Activated naive CD8-positive, alpha-beta T cell treated with anti-CD3 and anti-CD28 coated beads, Interleukin-2, amount 50 U/mL, for 24 hours (primary cell): ENCODE measurements at places on chromosomes 11 and 22.

- DNase-seq = no peak
Observed at GRCh38 chr22:46250783-46251125, 661 bp upstream of the CDPF1 start.

DNA sequence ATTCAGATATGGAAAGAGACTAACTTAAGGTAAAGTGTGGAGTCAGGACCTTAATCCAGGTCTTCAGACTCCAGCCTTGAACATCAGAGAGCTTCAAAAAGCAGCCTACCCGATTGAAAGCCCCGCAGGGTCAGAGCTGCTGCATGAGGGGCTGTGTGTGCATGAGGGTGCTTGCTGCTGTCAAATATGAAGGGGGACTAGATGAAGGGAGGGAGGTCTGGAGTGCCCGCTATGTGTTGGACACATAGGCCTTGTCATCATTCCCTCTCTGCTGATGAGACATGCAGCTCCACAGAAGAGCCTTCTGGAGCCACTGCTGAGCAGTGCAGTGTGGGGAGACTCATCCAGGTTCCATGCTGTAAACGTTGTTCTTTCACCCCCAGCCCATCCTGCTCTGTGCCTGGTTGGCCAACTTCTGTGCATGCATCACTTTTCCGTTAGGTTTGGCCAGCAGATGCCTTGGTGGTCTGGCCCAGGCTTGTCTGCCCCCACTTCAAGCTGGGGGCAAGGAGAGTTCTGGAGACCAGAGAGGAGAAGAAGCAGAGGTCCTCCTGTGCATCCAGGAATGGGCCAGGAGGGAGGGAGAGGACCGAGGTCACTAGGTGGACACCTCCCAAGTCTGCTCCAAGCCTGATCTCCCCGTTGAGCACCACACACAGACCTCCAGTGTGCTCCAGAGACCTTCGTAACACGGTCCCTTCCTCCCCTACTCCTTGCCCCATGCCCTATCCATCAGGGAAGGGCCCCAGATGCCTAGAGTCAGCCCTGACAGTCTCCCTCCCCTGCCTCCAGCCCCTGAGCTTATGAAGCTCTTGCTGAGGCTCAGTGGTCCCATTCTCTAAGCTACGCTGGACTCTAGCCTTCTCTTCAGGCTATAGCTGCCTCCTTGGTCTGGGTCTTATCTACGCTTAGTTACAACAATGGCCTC, 32.0 kb downstream of the LRRC32 start:
- no peak for DNase-seq

DNA sequence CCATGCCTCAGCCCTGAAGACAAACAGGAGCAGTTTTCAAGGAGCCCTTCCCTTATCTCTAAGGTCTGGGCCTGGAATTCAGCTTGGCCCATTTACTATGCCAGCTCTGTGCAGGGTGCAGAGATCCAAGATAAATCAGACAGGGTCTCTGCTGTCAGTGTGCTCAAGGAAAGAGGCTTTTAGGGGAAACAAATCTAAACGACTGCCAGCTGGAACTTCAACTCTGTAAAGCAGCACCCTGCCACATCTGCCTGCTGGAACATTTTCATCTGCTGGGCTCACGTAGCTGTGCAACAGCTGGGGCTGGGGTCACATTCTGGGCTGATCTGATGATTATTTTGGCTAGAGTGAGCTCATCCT, 19.8 kb upstream of the EHF start:
- DNase-seq = no peak

DNA sequence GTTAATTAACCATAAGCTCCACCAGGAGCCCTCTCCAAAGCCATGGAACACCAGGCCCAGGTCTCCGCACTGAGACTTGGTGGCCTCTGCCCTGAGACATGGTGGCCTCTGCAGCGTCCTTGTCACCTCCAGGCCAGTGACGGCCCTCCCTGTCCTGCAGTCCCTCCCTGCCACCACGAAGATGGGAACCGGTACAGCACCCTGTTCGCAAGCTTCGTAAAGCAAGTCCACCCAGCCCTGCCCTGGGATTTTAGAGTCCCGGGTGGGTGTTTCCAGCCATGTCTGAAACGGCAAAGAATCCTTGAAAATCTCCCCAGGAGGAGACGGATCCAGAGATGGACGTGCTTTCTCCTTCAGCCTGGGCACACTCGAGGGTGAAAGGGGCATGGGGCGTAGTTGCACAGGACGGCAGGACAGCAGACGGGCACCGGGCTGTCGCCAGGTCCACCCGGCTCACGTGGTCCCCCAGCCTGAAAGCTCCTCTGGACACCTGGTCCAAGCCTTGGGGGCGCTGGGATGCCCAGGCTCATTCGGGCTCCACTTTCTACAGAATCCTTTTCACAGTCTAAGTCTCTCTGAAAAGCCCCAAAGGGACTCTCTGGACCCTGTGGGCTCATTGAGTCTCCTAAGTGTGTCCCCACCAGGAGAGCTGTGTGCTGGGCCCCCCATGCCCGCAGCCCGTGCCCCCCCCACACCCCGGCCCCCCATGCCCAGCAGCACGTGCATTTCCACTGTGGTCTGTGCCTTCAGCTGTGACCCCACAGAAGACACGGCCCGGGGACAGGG, 456.2 kb downstream of the BRD1 start:
- no peak for DNase-seq

DNA sequence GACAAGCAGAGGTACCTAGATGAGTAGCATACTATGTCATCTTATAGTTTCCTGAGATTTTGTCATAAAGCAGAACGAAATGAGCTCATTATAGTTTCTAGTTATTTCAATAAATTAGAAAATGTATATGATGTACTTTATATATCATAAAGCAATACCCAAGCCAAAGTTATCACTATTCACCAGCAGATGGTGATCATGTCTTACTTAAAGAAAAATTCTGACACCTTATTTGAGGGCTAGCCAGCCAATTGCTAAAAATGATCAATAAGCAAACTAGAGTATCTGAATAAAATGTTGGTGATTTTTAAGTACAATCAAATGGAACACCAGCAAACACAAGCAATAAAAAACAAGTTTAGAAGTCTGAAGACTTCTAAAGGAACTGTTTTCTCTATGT, 44.1 kb downstream of the RSF1 start:
- DNase-seq = no peak

DNA sequence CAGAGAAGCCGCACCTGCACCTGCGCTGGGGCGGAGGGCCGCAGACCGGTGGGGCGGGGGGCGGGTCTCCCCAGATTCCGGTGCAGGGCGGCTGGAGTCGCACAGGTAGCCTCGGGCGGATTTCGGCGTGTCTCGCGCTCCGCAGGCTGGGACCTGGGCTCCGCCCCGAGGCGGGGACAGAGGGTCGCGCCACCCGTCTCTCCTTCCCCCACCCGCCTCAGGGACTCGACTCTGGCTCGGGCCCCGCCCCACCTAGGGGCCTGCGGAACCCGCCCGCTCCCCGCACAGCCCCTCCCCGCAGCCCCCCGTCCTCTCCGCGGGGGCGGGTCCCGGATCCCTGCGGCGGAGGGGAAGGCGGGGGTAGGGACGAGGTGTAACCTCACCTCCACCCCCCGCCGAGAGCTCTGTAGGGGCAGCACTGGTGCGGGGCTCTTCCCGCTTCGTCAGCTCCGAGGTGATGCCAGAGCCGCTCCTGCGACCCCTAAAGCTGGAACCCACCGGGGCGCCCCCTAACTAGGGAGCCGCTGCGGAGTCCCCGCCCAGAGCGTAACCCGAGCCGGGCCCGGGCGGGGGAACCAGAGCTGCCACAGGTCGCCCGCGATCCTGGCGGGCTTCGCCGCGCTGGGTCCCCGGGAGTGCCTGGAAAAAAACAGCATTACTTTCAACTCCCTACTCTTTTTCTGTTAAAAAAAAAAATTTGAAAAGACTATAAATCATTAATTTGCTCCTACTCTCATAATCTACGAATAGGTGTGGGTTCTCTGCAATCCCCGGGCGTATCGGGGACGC, at the start of gene SLC29A2:
Gene SLC29A2 (minus strand): TSS at position 134 of the 789 bp plus-strand sequence. CDS start 169 bp downstream, outside the sequence.
- peak; percentile 83 for DNase-seq

- no peak for DNase-seq
Observed at GRCh38 chr11:112877581-112877980, 83.6 kb upstream of the NCAM1 start.

GRCh38 chr11:113447621-113448315, 27.4 kb downstream of the DRD2 start:
- DNase-seq = no peak

- DNase-seq = no peak
Observed at GRCh38 chr11:114257621-114258558, 38.3 kb upstream of the NNMT start.

GRCh38 chr11:65434667-65435410, 12.2 kb downstream of the NEAT1 start:
- DNase-seq = no peak

GRCh38 chr11:14270690-14271542, 88.1 kb downstream of the RRAS2 start:
- DNase-seq = peak; percentile 16

DNA sequence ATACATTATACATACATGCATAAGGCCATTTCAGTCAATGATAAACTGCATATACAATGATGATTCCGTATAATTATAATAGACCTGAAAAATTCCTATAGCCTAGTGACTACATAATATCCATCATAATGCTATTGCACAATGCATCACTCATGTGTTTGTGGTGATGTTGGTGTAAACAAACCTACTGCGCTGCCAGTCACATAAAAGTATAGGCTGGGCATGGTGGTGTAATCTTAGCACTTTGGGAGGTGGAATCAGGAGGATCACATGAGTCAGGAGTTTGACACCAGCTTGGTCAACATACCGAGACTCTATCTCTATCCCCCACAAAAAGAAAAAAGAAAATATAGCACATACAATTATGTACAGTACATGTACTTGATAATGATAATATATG, 163.7 kb upstream of the DDI1 start:
- no peak for DNase-seq
